CD4-positive, alpha-beta T cell treated with Interleukin-6 at 100 ng/mL for 8 hours (primary cell): ENCODE measurements at places on chromosomes 1 and 21.

DNA sequence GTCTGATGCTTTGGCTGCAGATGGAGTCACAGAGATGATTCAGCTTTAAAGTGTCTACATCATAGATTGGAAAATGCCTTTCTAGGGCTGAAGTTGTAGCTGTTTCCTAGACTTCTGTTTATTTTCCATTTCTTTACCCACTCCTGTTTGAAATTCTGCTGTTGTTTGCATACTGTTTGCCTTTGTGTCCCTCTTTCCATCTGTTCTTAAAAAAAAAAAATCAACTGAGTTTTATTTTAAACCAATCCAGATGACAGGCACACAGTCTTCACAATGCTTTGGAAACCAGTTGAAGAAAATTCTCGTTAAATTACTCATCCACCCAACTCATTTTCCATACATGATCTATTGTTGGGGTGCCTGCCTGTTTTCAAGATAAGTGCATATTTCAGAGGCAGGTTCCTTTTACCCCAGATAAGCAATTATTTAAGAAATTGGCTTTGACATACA lies 245.9 kb downstream of the DISC1 start:
- DNase-seq, result no peak

DNA sequence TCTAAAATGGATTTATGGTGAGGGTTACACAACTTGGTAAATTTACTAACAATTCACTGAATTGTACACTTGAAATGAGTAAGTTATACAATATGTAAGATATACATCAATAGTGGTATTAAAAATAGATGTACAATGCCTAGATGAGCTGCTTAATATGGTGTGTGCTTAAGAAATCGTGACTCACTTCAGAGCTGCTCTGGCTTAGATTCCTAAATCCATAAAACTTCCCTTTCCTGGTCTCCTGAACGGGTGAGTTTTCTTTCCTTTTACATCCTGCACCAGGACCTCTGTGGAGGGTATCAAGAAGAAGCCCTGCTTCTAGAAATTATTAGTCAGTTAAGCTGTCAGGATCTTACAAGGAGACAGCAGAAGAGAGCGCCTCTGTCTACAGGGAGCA lies 30.4 kb downstream of the H3-3A start:
- DNase-seq, result no peak

DNA sequence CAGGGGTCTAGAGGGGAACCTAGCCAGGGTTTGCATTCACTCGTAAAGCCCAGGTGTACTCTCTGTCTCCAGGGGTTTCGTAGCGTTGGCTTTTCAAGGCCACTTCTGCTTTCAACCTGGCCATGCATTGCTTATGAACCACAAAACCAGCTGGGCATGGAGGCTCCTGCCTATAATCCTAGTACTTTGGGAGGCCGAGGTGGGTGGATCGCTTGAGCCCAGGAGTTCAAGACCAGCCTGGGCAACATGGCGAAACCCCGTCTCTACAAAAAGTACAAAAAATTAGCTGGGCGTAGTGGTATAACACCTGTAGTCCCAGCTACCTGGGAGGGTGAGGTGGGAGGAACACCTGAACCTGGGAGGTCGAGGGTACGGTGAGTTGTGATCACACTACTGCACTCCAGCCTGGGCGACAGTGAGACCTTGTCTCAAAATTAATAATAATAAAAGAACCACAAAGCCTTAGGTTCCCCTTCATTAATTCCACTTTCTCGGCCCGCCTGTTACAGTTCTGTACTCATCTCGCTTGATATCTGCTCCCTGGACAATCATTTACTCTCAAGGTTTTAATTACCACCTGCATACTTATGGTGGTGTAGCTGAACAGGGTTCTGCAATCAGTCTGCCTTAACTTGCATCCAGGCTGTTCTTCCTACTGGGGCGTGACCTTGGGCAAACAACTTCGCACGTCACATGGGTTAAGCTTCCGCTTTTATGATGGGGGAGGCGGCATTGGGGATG lies 6.1 kb downstream of the SLC16A4 start:
- DNase-seq, result no peak

DNA sequence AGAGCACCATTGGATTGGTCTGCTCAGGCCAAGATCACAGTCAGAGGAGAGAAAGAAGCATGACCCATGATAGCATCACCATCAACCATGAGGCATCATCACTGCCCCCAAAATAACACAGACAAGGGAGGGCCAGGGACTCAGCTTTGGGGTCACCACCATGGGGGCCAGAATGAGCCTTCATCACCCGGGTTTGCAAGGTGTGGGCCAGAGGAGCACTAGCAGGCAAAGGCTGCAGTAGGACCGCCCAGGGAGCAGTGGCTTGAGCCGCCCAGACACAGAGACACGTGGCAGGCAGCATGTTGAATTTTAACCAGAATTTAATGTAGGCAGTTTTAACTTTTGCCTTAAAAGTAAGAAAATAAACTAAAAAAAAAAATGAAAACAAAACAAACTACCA lies 53.7 kb upstream of the TMPRSS2 start:
- no peak for DNase-seq

- DNase-seq, result no peak
Observed at GRCh38 chr1:221227460-221227859, 348.2 kb downstream of the HLX start.

GRCh38 chr1:52676249-52676903 lies 21.8 kb downstream of the COA7 start:
- no peak for DNase-seq

GRCh38 chr1:243959998-243960397 lies 91.1 kb upstream of the ZBTB18 start:
- DNase-seq, result no peak

GRCh38 chr1:198597690-198598430 lies 41.0 kb upstream of the PTPRC start:
- no peak for DNase-seq
